ENCODE measurements at places on chromosomes 16 and 17. TPM values are rescaled to one million over a fixed set of nuclear protein-coding genes. Genes with fewer than 3 reads are reported as not detected.

The SMARCE1 gene
- total RNA-seq, result 103 TPM

The SKA2 gene
- total RNA-seq, result 52.8 TPM

The ZFPM1 gene
- total RNA-seq, result 4.1 TPM

The EPOP gene
- total RNA-seq, result 0.92 TPM

The SPATA32 gene
- total RNA-seq, result not detected

The DOC2A gene
- total RNA-seq, result 6.9 TPM

The TNFSF13 gene
- 11.0 TPM for total RNA-seq

The SERPINF2 gene
- total RNA-seq, result 140 TPM

- no peak overlapping the region for H3K27ac ChIP-seq
- peaks cover 5% of the 10 kb centered on the region for H3K4me1 ChIP-seq
- no peaks in the 10 kb centered on the region for H3K27me3 ChIP-seq
- no peaks in the 10 kb centered on the region for H3K36me3 ChIP-seq
- DNase-seq, result no peak
- H3K4me3 ChIP-seq, result no peak overlapping the region
Measured at GRCh38 chr17:20141198-20141972, 132.2 kb downstream of the SPECC1 start.

DNA sequence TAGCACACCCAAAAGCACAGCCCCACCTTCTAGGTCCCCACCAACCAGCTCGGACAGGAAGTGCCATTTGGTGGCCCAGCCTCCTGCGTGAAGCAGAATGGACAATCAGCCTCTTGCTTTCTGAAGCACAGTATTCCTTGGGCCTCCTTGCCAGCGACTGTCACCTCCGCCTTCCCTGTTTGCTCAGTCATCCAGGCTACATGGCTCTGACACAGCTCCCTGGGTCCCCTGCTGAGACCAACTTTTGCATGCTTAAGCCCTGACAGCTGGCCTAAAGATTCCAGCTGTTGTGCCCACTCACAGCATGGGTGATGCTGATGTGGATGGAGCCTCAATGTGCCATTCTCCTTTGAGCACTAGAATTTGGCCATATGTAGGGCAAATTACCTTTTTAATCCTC is 4.5 kb upstream of the CACNG5 start:
- no peaks in the 10 kb centered on the region for H3K4me1 ChIP-seq
- no peaks in the 10 kb centered on the region for H3K36me3 ChIP-seq
- H3K27ac ChIP-seq, result no peak overlapping the region
- no peak overlapping the region for H3K4me3 ChIP-seq

- H3K4me1 ChIP-seq, result peaks cover 32% of the 10 kb centered on the region
- no peak for DNase-seq
- no peaks in the 10 kb centered on the region for H3K27me3 ChIP-seq
- no peak overlapping the region for H3K27ac ChIP-seq
Measured at GRCh38 chr16:50606431-50607050, 58.3 kb downstream of the NKD1 start.

GRCh38 chr16:568401-569258 is 1.1 kb upstream of the PIGQ start:
- no peaks in the 10 kb centered on the region for H3K27me3 ChIP-seq
- H3K27ac ChIP-seq, result peak overlapping the region; percentile 87
- no peak overlapping the region for H3K4me3 ChIP-seq
- H3K36me3 ChIP-seq, result no peaks in the 10 kb centered on the region

DNA sequence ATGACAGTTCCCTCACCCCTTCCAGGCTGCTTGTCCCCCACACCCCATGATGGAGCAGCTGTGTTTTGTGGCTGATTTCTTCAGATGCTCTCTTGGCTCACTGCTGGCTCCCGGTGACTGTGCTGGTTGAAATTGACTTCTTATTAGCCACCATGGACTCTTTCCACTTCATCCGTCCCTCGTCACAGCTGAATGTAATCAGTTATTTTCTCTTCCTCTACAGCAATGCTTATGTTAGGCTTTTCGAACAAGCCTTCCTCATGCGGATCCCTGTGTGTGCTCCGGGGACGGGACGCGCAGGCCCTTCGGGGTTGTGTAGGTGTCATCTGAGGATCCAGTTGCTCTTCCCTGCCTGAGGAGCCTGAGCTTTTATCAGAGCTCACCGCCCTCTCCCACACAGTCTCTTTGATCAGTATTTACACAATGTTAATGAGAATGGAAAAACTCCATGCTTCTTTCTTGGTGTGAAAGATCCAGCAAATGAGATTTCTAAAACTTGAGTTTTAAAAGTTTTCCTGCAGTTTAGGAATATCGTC is 87.5 kb downstream of the RPTOR start:
- H3K4me3 ChIP-seq, result no peak overlapping the region
- no peaks in the 10 kb centered on the region for H3K36me3 ChIP-seq
- no peak overlapping the region for H3K27ac ChIP-seq
- no peak for DNase-seq
- H3K27me3 ChIP-seq, result no peaks in the 10 kb centered on the region

GRCh38 chr17:78322858-78323455 is 36.9 kb downstream of the SOCS3 start:
- peaks cover 20% of the 10 kb centered on the region for H3K4me1 ChIP-seq
- H3K27ac ChIP-seq, result peak overlapping the region; percentile 91
- H3K4me3 ChIP-seq, result no peak overlapping the region
- H3K27me3 ChIP-seq, result no peaks in the 10 kb centered on the region

- no peak overlapping the region for H3K27ac ChIP-seq
- no peak overlapping the region for H3K4me3 ChIP-seq
- H3K4me1 ChIP-seq, result no peaks in the 10 kb centered on the region
- no peak for DNase-seq
Measured at GRCh38 chr17:39800540-39800939, 62.8 kb downstream of the GRB7 start.

- H3K27me3 ChIP-seq, result no peaks in the 10 kb centered on the region
- DNase-seq, result no peak
Measured at GRCh38 chr16:65831903-65832666, 534.4 kb upstream of the CDH5 start.

DNA sequence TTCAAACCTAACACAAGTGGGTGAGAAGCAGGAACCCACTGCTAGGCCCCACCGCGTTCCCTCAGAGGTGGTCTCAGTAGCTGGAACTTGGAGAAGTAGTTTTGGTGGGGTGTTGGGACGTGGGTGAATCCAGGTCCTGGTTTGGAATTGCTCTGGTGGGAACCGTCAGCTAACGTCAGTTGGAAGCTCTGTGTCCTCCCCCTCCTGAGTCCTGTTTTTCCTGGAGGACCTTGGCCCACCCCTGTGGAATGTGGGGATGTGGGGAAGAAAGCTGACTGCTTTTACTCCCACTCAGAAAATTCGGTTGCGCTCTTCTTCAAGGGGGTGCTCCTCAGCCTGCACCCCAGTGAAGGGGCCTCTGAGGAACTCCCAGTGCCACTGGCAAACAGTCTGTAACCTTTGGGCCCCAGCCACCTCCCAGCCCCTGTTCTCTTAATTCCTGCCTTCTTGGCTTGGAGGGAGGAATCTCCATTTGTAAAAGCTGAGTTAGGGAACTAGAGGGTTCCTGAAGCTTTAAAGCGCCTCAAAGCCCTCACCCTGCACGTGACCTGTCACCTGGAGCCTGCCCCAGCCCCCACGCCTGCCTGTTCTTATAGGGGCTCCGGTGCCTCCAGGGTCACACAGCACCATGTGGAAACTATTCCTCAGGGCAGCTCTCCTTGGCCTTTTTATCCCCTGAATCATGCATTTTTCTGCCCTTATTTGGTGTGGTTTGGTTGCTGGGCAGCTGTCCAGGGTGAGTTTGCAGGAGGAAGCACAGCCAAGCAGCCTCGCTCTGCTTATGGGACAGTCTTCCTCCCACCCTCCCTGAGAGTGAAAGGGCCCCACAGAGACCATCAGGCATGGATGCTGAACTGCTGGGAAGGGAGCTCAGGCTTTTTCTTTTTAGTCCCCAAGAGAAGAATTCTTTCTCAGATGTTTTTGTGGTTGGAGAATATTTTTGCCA is 16.2 kb upstream of the NAGLU start:
- peak; percentile 91 for DNase-seq
- no peaks in the 10 kb centered on the region for H3K27me3 ChIP-seq
- H3K4me3 ChIP-seq, result no peak overlapping the region
- H3K36me3 ChIP-seq, result no peaks in the 10 kb centered on the region
- H3K4me1 ChIP-seq, result peaks cover 53% of the 10 kb centered on the region

GRCh38 chr16:3836641-3837040 is 43.9 kb downstream of the CREBBP start:
- DNase-seq, result no peak
- H3K4me1 ChIP-seq, result no peaks in the 10 kb centered on the region
- H3K27me3 ChIP-seq, result no peaks in the 10 kb centered on the region
- no peak overlapping the region for H3K27ac ChIP-seq
- no peak overlapping the region for H3K4me3 ChIP-seq
- peaks cover 4% of the 10 kb centered on the region for H3K36me3 ChIP-seq

DNA sequence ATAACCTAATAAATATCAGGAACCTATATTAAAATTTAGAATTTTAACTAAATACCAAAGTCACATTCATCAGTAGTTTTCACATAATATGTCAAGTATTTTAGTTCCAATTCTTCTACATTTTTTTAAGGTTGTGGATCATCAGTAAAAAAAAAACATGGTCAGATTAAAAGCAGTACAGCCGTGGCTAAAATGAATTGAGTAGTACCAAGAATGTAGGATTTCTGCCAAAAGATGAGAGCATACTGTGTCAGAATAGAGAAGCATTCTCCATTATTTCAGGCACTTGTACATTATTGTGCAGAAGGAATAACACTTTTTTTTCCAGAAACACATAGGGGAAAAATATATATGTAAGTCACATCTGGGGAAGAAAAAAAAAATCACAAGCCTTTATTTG is 1176.1 kb downstream of the CDH11 start:
- no peaks in the 10 kb centered on the region for H3K4me1 ChIP-seq
- no peak overlapping the region for H3K4me3 ChIP-seq
- no peak for DNase-seq
- no peak overlapping the region for H3K27ac ChIP-seq
- H3K36me3 ChIP-seq, result no peaks in the 10 kb centered on the region

DNA sequence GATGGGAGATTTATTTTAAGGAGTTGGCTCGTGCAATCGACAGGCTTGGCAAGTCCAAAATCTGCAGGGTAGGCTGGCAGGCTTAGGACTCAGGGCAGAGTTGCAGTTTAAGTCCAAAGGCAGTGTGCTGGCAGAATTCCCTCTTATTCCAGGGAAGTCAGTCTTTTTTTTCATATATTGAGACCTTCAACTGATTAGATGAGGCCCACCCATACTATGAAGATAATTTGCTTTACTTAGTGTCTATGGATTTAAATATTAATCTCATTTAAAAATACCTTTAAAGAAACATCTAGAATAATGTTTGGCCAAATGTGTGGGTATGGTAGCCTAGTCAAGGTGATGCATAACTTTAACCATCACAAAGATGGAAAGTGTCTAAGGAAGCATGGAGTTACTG is 99.8 kb downstream of the CNTNAP4 start:
- no peak overlapping the region for H3K4me3 ChIP-seq
- no peak overlapping the region for H3K27ac ChIP-seq
- H3K27me3 ChIP-seq, result no peaks in the 10 kb centered on the region
- no peaks in the 10 kb centered on the region for H3K36me3 ChIP-seq

DNA sequence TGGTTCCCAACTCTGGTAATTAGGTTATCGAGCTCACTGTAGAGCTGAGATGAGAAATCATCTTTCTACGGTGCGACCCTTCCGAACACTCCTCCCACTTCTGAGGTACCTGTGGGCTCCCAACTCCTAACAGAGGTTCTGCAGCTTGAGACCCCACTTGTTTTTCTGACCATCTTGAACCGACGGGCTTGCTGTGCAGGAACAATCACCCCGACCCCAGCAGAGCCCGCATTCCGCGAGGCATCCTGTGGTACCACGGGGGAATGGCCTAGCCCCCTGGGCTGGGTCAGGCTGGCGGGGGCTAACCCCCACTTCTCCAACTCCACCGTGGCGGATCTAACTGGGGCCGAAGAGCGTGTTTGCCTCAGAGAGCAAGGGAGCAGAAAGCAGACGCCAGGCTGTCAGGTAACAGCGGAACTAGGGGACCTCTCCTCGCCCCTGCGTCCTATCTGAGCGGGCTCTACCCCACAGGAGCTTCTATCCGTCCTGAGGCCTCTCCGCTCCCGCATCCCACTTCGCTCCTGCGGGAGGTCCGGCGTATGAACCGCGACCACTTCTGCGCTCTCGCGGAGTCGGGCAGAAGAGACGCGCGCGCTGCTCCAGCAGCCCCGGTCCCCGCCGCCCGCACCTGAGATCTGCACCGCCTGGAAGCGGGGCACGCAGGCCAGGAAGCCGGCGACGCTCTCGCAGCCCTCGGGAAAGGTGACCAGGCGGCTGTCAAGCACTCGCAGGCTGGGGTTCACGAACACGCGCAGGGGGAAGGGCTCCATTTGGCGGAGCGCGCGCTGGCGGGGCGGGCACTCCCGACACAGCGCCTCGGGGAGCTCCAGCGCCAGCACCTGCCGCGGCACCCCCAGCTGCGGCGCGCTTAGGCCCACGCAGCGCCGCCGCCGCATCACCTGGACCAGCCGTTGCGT is 761 bp downstream of the PDF start:
- DNase-seq, result peak; percentile 60
- H3K4me3 ChIP-seq, result peak overlapping the region; percentile 92
- peak overlapping the region; percentile 74 for H3K27ac ChIP-seq
- no peaks in the 10 kb centered on the region for H3K27me3 ChIP-seq
- peaks cover 35% of the 10 kb centered on the region for H3K4me1 ChIP-seq

DNA sequence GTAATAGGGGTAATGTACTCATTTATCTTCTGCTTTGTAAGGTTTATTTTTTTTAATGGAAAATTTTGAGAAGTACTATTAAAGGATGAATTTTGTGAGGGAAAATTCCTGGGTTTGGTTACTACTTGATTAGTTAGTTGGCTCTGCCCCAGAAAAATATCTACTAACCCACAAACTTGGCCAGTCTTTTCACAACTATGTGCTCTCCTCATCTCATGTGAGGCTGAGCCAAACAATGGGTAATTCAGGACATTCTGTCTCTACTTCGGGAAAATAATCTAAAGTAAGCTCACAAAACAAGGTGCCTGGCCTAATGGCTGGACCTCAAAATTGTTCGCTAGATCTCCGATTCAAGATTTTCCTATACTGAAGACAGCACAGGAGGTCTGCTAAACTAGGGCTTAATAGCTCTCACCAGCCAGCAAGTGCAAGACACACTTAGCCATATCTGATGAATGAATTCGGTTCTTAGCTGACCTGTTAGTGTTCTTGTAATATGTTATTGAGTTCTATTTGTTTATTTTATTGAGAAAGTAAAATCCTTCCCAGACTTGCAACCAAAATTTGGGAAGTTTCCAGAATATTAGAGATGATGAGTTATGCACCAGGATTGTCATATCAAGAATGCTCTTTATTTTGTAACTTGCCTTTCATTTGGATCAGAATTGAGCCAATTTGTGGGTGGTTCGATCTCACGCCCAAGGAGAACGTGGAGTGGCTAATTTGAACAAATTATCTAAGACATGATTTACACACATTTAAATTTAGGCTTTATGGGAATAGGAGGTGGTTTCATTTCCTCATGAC is 5.7 kb downstream of the KCNJ16 start:
- no peaks in the 10 kb centered on the region for H3K36me3 ChIP-seq
- H3K27ac ChIP-seq, result no peak overlapping the region
- no peak overlapping the region for H3K4me3 ChIP-seq
- no peak for DNase-seq
- H3K27me3 ChIP-seq, result no peaks in the 10 kb centered on the region
- peaks cover 10% of the 10 kb centered on the region for H3K4me1 ChIP-seq

GRCh38 chr17:80089762-80090161 is 11.6 kb upstream of the GAA start:
- no peak overlapping the region for H3K4me3 ChIP-seq
- H3K4me1 ChIP-seq, result no peaks in the 10 kb centered on the region
- H3K36me3 ChIP-seq, result no peaks in the 10 kb centered on the region
- DNase-seq, result no peak

- no peaks in the 10 kb centered on the region for H3K27me3 ChIP-seq
Measured at GRCh38 chr17:67837965-67838364, 12.7 kb downstream of the BPTF start.

GRCh38 chr16:88705801-88706228 is 393 bp downstream of the RNF166 start:
- peak overlapping the region; percentile 74 for H3K4me3 ChIP-seq
- DNase-seq, result peak; percentile 50
- H3K27ac ChIP-seq, result no peak overlapping the region
- no peaks in the 10 kb centered on the region for H3K36me3 ChIP-seq
- peaks cover 7% of the 10 kb centered on the region for H3K4me1 ChIP-seq
- H3K27me3 ChIP-seq, result no peaks in the 10 kb centered on the region

Measured in hepatocyte (in vitro differentiated cells).